ENCODE measurements at places on chromosomes 16 and 17.
A peak's percentile ranks its signal among the peaks of the same experiment; 100 is the strongest.

- DNase-seq: no peak
Observed at GRCh38 chr16:19639986-19640421, 78.0 kb downstream of the KNOP1 start.

DNA sequence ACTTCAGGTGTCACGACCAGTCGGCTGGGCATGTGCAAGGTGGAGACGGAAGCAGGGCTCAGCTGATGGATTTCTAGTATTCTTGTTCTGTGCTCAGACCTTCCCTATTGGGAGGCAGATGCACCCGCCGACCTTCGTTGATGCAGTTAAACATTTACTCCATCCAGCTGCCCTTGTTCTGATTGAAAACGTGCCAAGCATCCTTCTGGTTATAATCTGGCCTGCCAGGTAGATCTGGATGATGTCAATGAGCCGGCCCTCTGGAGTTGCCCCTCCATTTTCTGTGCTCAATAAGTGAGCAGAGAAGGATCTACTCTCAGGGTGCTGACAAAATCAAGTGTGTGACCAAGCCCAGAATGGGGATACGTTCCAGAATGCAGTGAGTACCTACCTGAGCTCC is 38.3 kb downstream of the CCDC182 start:
- DNase-seq: no peak

- DNase-seq: no peak
Observed at GRCh38 chr17:8725881-8726876, 18.5 kb downstream of the CCDC42 start.

- DNase-seq: no peak
Observed at GRCh38 chr17:227946-228615, 46.6 kb upstream of the DOC2B start.

DNA sequence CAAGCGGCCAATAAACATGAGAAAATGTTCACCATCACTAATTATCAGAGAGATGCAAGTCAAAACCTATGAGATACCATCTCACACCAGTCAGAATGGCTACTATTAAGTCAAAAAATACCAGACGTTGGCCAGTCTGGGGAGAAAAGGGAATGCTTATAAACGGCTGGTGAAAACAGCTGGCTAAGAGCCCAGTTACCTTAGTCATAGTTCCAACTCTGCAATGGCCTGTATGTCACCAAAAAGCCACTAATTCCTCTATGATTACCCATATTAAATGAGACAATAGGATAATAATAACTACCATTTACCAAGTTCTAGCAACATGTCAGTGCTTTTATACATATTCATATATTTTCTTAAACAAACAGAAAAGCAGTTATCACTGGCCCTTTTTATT is 42.9 kb upstream of the CDRT4 start:
- DNase-seq: no peak

GRCh38 chr17:76241204-76241538 is 878 bp upstream of the RNF157 start:
- no peak for DNase-seq

GRCh38 chr17:57257895-57258851 is 1.9 kb downstream of the MSI2 start:
- no peak for DNase-seq

DNA sequence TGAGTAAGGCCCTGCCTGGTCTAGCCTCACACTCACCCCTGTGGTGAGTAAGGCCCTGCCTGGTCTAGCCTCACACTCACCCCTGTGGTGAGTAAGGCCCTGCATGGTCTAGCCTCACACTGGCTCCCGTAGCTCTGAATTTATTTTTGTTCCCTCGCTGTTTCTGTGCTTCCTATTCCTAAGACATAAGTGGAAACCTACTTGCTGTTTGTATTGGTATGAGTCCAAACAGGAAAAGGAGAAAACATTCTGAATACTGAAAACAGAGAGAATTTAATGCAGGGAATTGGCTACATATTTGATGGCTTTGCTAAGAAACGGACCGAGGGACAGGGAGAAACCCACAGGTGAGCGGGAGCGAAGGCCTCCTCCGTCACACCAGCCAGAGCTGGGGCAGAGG is 267.8 kb downstream of the FOXL1 start:
- DNase-seq: no peak

GRCh38 chr17:75524970-75525805 is at the start of gene LLGL2:
TSS of gene LLGL2 (plus strand) at chr17:75525697. CDS start at chr17:75543427, 17,730 bp downstream.
- no peak for DNase-seq

DNA sequence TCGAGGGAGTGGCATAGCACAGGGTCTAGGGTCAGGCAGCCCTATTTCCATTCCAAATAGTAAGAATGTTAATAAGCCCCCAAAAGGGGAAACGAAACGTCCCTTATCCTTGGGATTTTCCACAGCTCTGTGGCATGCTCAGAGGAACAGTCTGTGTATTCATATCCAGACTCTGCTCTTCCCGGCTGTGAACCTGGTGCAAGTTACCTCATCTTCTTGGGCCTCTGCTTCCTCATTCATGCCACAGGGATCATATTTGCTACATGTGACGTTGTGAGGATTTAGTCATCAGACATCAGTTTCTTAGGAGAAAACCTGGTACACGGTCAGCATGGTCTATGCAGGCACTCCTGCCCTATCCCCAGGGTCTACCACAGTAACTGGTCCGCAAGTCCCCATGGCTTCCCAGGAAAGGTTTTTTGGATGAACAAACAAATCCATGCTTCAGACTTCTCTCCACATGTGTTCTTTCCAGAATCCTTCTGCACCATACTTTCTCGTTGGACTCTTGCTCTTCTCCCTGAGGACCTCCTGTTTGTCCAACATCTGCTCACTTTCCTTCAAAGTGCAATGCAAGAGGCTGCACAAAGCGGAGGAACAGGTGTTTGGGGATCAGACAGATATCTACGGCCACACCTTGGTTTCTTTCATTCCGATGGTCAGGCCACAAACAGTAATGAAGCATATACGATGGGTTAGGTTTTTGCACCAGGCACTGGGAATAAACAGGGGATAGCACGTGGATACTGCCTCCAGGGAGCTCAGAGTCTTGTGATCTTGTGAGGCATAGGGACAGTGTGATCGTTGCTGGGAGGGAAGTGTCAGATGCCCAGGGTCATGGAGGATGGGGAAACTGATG is 17.7 kb downstream of the GLP2R start:
- DNase-seq: no peak

- peak; percentile 14 for DNase-seq
Observed at GRCh38 chr16:81265658-81266451, 27.4 kb downstream of the BCO1 start.

GRCh38 chr17:76013377-76013932 is 12.8 kb downstream of the CDK3 start:
- DNase-seq: no peak

GRCh38 chr17:51435641-51436091 is 175.3 kb downstream of the UTP18 start:
- DNase-seq: peak; percentile 31

GRCh38 chr16:70759666-70760065 is 41.3 kb downstream of the VAC14 start:
- DNase-seq: no peak

GRCh38 chr16:1078579-1079021 is 6.1 kb downstream of the SSTR5 start:
- no peak for DNase-seq

DNA sequence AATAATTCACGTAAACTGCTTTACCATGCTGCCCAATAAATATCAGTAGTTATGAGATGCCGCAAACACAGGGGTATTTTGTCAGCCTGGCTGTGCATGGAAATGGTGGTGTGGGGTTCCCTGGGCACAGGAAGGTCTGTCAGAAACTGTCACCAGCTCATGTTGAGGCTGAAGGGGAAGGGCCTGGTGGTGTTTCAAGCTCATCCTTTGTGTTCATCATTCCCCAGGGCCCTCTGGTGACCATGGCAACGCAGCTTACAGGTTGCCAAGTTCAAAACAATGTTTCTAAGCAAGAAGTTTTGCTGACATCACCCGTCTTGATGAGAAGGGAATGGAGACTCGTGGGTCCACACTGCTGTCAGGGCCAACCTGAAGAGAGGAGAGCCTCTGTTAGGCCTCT is 348.9 kb upstream of the C16orf82 start:
- DNase-seq: no peak

DNA sequence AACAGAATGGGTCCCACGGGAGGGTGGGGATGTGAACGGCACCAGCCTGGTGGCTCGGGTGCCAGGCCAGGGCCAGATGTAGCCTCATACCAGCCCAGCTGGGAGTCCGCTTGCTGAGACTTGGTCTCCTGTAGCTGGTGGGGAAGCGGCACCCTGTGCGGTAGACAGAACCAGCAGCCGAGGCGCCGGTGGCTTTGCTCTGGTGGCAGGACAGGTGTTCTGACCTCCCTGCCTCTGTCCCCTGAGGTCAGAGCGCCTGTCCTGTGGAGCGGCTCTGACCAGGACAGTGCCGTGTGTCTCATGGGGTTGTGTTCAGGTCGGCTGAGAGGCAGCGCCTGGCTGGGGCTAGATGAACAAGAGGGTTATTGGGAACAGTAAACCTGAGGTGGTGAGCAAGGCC is 20.1 kb downstream of the RAB40C start:
- DNase-seq: no peak

DNA sequence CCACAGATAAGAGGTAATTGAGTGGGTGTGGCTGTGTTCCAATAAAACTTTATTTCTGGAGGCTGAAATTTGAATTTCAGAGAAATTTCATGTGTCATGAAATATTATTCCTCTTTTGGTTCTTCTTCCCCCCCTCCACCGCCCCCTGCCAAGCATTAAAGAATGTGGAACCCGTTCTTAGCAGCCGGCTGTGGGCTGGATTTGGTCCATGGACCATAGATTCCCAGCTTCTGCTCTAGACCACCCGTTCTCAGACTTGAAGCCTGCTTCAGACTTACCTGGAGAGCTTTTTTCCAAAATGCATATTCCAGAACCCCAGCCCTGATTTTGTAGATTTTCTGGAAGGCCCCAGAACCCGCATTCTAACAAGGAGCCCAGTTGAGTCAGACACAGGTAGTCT is 15.1 kb upstream of the LASP1NB start:
- no peak for DNase-seq

DNA sequence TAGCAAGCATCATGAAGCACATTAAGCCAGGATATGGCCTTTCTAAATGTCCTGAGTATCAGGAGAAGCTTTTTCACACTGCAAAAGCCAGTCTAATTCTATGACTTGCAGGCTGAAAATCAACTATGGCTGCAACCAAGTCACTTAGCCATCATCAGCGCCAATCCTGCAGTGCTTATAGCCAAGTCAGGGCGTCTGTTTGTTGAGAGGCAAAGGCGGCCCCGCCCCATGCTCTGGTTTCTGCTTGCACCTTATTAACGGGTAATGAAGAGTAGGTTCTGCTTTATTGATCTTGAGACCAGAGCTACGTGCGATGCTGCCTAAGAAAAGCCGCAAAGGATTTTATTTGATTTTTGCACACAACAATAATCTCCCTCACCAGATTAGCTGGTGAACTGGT is 88.4 kb downstream of the CDH13 start:
- DNase-seq: no peak

GRCh38 chr17:17120701-17121100 is 78.4 kb downstream of the MPRIP start:
- DNase-seq: no peak

DNA sequence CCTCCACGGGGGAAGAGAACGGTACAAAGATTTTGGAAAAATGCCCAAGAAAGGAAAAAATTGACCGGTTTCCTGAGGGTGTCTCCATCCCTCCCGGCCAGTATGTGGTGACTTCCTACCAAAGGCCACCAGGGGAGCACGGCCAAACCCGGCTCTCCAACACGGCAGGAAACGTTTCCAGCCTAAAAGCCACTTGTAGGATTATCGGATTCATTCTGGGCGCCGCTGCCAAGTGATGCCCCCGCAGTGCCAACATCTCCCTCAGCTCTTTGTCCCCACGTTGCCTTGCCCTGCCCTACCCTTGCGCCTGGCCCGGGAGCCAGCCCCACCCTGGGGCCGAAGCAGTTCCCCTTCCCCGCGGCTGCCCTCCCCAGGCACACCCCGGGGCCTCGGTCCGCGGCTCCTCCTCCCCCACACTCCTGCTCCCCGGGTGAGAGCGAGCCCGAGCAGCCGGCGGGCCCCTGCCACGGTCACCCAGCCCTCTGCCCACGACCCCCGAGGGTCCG is 688 bp downstream of the CRK start:
- no peak for DNase-seq

GRCh38 chr17:48646183-48647102 is 20.3 kb upstream of the HOXB9 start:
- no peak for DNase-seq

DNA sequence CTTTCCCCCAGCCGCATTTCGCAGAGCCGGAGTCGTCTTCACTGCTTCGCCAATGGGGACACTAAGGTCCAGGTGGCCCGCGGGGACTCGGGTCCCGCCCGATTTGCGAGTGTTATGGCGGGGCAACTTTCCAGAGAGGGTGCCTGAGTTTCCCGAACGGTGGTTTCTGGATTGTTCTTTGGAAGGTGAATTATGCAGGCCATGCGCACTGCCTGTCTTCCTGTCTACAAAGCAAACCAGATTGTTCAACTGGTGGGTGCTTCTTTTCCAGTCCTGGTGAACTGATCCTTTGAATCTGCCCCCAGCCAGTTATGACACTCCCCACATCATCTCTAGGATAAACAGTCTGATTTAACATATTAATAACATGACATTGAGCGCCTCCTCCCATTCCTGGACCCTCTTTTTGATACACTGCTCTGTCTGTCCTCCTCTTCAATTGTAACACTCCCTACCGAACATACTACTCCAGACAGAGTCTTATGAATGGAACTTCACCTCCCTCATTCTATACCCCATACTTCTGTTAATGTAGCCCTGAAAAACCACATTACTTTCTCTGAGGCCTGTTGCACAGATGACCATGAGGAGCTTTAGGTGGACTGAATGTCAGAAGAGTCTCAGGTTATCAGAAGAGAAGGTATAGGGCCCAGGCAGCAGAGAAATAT is 159.0 kb downstream of the RAB11FIP4 start:
- DNase-seq: peak; percentile 27

DNA sequence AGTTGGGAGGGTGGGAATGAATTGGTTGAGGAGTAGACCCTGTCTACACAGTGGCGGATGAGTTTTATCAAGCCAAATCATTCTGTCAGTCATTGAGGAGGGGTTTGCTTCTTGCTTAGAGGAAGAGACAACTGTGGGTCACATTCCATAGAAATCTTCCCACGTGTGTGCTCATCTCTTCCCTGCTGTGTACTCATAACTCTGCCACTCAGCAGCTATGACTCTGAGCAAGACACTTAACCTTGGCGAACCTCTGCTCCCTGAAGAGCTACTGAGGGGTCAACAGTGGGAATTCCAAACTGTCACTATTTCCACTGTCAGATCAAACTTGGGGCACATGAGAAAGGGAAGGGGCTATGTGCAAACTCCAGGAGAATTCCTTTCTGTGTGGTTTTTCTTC is 72.6 kb upstream of the COX10 start:
- no peak for DNase-seq

DNA sequence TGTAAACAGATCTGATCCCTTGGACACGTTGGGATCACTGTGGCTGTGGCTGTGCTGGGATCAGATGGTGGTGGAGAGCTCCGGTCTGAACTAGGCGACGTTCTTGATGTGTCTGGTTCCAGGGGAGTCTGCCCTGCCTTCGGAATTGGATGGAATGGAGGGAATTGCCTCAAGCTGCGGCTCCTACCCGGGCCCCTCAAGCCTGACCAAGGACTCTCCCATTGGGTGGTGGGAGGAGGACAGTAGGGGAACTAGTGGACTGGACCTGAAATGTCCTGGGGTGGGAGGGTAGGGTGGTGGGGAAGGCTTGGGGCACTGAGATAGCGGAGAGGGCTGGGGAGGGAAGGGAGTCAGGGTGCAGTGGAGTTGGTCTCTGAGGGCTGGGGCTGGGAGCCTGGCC is 3.2 kb upstream of the UBALD1 start:
- DNase-seq: no peak

GRCh38 chr17:8995711-8996110 is 25.6 kb upstream of the NTN1 start:
- DNase-seq: no peak

- DNase-seq: no peak
Observed at GRCh38 chr16:49602201-49602975, 228.8 kb downstream of the C16orf78 start.

GRCh38 chr16:28912558-28912957 is 12.5 kb downstream of the RABEP2 start:
- DNase-seq: no peak
